Hematopoietic multipotent progenitor cell treated with erythropoietin and hydrocortisone succinate and interleukin-3 and kit ligand, for 6 days (in vitro differentiated cells): ENCODE measurements at places on chromosomes 11 and 22.
A peak's percentile ranks its signal among the peaks of the same experiment; 100 is the strongest.

GRCh38 chr11:60699284-60699691, at the start of gene MS4A8:
MS4A8 (plus strand) TSS chr11:60699612; CDS start chr11:60700861, 1,249 bp downstream.
- peak; percentile 17 for DNase-seq

DNA sequence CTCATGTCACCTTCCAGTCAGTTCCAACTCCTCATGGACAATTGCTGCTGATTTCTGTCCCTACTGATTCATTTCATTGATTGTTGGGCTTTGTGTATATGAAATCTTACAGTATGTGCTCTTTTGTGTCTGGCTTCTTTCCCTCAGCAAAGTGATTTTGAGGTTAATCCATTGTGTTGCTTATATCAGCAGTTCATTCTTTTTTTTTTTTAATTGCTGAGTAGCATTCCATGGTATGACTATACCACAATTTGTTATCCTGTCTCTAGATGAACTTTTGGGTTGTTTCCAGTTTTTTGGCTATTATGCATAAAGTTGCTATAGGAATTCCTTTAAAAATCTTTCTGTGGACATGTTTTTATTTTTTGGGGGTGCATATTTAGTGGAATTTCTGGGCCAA, 59.9 kb downstream of the NXPE1 start:
- no peak for DNase-seq

DNA sequence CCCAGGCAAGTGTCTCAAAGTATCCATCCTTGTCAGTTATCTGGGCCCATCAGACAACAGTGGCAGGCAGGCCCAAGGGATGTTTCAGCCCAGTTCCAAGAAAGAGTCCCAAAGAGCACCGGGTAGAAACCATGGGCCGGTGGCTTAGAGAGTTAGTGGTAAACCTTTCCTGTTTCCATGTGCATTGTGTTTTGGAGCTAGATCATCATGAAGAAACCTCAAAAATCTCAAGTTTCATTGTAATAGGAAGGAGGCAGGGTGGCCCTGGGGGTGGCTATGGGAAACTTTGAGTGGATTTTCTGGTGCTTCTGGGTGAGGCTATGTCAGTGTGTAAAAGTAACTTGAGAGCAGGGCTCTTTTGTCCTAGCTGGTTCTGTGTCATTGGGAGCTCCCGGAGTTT, 68.1 kb downstream of the UBASH3B start:
- DNase-seq: peak; percentile 28

- DNase-seq: no peak
These were observed 7.4 kb downstream of the MED15 start for GRCh38 chr22:20514658-20515406.

DNA sequence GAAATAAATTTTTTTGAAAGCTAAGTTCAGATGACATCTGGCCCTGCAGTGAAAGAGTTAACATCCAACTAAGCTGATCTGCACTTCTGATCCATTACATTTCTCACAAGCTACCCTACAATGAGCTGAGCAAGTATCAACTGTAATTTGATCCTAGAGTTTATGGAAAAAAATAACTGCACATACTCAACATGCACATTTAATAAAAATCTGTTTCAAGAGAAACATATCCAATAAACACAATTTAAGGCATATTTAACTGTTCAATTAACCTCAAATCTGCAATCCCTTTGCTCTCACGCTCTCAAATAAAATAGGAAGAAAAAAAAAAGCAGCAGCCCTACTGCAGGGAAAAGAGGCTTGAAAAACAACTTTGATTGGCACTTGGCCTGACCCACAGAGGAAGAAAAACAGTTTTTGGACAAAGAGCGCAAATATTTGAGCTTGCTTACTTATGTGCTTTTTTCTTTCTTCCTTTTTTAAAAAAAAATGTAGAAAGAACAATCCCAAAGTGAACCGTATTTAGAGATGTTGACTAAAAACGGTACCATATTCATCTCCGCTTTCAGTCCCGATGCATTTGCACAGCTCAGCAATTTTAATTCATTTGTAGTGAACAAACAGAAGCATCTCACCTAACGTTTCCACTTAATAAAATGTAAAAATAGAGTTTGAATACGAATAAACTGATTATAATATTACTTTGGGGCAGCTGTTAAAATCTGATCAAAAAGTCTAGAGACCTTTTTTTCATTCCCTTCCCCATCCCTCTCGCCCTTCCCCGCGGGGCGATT, 1.6 kb downstream of the SESN3 start:
- DNase-seq: peak; percentile 46

DNA sequence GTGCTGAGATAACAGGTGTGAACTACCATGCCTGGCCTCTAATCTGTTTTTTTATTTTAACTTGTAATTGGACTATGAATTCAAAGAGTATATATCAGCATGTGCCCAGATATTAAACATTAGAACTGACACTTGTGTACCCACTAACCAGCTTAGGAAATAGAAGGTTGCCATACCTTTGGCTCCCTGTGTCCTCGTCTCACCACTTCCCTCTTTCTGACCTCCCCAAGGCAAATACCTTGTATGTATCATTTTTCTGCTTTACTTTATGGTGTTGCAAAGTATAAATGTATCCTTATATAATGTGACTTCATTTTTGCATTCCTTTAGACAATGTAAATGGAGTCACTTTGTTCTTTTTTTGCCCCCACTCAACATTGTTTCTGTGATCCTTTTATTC, 9.1 kb downstream of the PPP6R3 start:
- no peak for DNase-seq

- DNase-seq: no peak
These were observed 109.3 kb upstream of the SNX19 start for GRCh38 chr11:131025421-131026125.

DNA sequence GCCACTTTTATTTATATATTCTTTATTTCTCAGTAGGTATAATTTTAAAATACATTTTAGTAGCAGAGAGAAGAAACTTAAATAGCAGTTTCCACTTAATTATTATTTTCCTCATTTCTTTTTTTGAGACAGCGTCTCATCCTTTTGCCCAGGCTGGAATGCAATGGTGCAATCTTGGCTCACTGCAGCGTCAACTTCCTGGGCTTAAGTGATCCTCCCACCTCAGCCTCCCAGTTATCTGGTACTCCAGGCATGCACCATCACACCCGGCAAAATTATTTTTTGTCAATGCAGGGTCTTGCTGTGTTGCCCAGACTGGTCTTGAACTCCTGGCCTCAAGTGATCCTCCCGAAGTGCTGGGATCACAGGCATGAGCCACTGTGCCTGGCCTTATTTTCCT, 38.3 kb downstream of the ATG13 start:
- DNase-seq: no peak

GRCh38 chr11:35178873-35179272, 39.9 kb downstream of the CD44 start:
- DNase-seq: no peak

DNA sequence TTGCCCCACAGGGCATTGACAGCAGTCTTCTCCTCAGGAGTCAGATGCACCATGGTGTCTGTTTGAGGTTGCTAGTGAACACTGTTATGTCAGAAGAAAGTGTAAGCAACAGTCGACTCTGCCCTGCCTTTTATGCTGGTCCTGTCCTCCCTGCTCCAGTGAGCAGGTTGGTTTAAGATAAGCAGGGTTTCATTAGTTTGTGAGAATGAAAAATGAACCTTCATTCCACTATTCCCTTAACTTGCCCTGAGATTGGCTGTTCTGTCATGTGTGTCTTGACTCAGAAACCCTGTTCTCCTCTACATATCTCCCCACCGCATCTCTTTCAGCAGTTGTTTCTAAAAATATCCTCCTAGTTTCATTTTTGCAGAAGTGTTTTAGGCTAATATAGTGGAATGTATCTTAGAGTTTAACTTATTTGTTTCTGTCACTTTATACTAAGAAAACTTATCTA, at the start of gene HBD:
TSS of gene HBD (minus strand) at position 103 of the 454 bp plus-strand sequence. CDS start at position 53, 50 bp downstream.
- DNase-seq: peak; percentile 95

DNA sequence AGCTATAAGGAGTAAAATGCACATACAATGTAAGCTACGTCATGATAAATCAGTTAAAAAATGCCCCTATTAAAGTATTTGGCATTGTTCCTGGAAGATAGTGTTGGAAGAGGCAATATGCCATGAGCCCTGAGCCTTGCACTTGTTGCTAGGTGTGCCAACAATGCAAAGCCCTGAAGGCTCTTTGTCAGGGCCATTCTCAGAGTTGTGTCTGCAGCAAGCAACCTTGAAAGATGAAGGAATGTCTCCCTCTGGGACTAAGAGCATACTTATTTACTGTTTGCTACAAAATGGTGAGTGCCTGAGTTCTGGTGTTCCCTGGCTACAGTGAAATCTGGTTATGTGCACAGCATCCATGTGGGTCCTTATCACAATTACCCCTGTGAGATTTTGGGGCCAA, 322.3 kb upstream of the FAT3 start:
- DNase-seq: no peak

GRCh38 chr11:17384002-17384511, 4.4 kb downstream of the KCNJ11 start:
- DNase-seq: peak; percentile 95

- no peak for DNase-seq
These were observed 160.1 kb downstream of the SWAP70 start for GRCh38 chr11:9823887-9824385.

GRCh38 chr11:1498262-1498661, 11.7 kb upstream of the MOB2 start:
- no peak for DNase-seq

GRCh38 chr11:10500757-10501684, 40.0 kb downstream of the RNF141 start:
- DNase-seq: no peak

GRCh38 chr11:119874660-119875238, 145.7 kb upstream of the NECTIN1 start:
- no peak for DNase-seq

- DNase-seq: no peak
These were observed 33.5 kb downstream of the THAP12 start for GRCh38 chr11:76347466-76347865.

DNA sequence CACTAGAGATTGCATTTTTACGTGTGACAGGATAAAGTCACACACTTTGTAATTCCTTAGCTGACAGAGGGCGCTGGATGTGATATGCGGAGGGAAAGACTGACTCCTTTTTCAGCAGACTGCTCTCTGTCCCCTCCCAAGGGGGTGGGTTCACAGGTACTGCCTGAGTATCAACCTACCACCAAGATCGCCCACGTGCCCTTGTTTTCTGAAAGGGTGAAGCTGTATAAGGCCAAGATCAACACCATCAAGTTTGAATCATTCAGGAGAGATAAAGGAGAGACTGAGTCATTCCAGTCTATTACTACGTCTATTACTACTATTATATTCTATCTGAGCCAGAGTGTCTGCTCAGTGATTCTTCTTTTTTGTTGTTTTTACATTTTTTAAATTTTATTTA, 30.7 kb downstream of the BUD13 start:
- DNase-seq: no peak

DNA sequence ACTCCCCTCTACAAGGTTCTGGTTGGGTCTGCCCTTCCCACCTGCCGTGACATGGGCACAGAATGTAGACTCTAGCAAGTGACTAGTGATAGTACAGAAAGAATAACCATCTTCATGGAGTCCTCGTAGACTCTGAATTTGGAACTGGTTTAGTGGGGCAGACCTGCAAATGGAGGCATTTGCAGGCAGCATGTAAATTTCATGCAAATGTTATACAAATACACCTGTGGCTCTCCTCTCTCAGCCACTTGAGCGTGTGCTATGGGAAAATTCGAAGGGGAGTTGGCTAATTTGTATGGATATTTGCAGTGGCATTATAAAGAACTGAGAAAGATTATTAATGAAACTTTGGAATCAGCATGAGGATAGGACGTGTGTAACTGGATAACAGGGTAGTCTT, 85.0 kb downstream of the SCN3B start:
- no peak for DNase-seq

- no peak for DNase-seq
These were observed 239.2 kb upstream of the LARGE1 start for GRCh38 chr22:34159491-34159890.

DNA sequence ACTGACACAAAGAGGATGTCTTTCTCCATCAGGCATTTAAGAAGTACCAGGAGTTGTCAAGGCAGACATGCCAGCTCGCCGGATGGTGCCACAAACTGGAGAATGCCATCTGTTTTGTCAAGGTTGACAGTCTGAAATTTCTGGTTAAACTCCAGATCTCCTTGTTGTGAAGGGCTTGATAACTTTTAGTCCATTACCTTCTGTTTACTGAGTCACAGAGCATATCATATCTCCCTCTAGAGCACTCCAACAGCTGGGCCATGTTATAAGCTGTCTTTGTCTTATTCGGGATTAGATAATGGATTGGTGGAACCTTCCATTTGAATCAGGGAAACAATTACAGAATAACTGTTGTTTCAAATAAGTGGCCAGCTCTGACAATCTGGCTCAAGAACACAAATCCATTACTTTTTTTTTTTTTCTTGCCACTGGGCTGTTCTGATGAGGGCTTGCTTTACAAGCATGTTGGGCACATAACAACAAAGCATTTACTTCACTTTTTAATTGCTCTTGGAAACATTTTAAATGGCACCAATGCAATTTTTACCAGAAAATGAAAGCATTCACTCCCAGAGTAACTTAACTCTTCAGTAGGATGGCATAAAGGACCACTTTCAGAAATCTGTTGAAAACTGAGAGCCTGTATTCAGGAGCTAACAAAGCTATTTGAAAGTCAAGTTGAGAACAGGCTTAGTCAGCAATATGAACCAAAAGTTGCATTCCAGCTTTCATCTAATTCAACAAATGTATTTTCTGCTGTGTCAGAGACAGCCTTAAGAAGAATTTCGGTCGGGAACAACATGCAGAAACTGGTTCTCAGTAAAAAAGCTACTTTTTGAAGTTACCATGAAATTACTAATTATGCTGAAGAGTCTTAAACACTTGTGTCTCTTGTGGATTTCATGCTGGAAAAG, 227.6 kb upstream of the PITPNB start:
- DNase-seq: no peak

- no peak for DNase-seq
These were observed 12.2 kb downstream of the TEAD1 start for GRCh38 chr11:12686246-12687060.

DNA sequence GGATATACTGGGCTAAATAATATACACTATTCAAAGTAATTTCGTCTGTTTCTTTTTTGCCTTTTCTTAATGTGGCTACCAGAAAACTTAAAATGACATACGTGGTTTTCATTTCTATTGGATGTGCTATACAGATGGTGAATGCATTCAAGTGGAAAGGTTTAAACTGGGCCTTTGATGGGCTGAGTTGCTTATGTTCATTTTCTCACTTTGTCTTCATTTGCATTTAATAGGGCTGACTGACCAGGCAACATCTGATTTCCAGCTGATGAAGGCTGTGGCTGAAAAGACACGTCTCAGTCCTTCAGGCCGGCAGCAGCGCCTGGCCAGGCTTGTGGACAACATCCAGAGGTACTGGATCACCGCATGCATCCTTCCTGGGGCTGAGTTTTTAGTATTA, 27.9 kb downstream of the PIWIL4 start:
- no peak for DNase-seq

DNA sequence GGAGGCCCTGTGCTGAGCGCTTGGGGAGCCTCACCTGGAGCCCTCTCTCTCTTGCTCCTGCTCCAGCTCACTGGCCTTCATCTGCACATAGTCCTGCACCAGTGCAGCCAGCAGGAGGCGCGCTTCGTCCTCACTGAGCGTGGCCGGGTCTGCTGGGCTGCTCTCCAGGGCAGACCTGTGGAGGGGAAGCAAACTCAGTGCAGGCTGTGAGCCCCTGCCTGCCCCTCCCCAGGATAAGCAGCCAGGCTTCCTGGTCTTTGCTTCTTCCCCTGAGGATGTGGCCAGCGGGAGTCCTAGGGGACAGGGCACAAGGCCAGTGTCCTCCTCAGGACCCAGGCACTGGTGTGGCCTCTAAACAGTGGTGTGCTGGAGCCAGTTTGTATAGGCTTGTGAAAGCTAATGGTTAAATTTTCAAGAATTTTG, 2.2 kb downstream of the CALCA start:
- peak; percentile 57 for DNase-seq

GRCh38 chr11:79193663-79194310, 247.0 kb downstream of the TENM4 start:
- no peak for DNase-seq
